ENCODE measurements at places on chromosomes 11 and 22.
A peak's percentile ranks its signal among the peaks of the same experiment; 100 is the strongest.

DNA sequence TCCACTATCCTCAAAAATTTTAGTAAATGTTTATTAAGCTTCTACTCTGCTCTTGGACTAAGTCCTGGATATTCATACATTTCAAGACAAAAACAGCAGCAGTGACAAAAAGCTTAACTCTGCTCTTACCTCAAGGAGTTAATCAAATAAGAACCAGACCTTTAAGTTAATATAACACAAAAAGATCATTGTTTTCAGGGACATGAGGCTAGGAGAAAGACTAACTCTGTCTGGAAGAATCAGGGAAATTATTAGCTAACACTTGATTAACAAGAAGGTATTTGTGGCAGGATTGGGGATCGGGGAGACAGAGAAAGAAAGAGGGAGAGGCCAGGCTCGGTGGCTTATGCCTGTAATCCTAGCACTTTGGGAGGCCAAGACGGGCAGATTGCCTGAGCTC is 74.4 kb downstream of the PPP2R1B start:
- DNase-seq, result no peak

DNA sequence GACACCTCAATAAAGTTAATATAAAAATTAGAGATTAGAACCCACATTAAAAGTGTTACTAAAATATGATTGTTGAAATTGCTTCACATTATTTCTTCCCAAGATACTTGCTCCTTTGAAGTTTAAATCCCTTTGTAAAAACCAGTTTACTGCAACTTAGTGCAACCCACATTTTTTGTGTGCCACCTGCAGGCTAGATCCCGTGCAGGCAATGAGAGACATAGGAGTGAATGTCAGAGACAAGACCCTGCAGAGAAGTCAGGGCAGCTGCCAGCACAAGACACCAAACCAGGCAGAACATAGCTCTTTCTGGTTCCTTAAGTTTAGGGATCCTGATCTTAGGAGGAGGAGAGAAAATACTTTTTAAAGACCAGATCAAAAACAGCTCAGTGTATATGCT is 142.8 kb upstream of the MTNR1B start:
- DNase-seq, result no peak

GRCh38 chr22:20884454-20884853 is 25.6 kb downstream of the SNAP29 start:
- no peak for DNase-seq

- DNase-seq, result no peak
These were observed 591.1 kb downstream of the BRD1 start for GRCh38 chr22:49236541-49237075.

GRCh38 chr11:133660202-133660568 is 127.9 kb upstream of the OPCML start:
- DNase-seq, result no peak

DNA sequence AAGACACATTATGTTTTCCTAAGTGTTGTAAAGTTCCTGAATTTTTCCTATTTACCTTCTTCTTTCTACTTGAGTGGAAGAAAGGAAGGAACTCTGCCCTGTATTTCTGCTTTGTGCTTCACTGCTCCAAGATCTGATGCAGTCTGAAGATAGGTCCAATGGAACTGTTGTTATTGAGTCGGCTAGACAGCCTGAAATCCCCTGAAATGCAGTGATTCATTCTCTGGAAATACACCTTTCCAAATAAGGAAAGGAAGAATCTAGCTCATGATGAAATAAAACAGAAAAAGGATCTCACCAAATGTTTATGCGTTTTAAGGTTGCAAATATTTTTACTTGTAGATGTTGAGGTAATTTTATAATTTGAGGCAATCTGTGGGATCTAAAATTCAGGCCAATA is 322.8 kb downstream of the GUCY1A2 start:
- peak; percentile 64 for DNase-seq

DNA sequence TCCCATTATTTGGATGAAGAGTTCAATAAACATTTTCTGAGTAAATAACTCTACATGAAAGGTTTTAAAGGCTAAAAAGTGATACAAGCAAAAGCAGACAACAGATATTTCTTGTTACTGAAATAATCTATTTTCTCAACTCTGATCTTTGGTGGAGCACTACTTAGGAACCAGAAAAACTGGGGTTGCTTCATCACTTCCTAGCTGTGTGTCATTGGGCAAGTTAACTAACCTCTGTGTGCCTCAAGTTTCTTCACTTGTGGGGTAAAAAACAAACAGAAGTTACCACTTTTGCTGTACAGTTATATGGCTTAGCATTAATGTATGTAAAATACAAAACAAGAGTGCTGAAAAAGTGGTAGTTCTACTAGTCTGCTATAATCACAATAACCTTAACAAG is 5.6 kb downstream of the MAPK1 start:
- no peak for DNase-seq

GRCh38 chr22:49904040-49904369 is 14.2 kb downstream of the ALG12 start:
- DNase-seq, result no peak

DNA sequence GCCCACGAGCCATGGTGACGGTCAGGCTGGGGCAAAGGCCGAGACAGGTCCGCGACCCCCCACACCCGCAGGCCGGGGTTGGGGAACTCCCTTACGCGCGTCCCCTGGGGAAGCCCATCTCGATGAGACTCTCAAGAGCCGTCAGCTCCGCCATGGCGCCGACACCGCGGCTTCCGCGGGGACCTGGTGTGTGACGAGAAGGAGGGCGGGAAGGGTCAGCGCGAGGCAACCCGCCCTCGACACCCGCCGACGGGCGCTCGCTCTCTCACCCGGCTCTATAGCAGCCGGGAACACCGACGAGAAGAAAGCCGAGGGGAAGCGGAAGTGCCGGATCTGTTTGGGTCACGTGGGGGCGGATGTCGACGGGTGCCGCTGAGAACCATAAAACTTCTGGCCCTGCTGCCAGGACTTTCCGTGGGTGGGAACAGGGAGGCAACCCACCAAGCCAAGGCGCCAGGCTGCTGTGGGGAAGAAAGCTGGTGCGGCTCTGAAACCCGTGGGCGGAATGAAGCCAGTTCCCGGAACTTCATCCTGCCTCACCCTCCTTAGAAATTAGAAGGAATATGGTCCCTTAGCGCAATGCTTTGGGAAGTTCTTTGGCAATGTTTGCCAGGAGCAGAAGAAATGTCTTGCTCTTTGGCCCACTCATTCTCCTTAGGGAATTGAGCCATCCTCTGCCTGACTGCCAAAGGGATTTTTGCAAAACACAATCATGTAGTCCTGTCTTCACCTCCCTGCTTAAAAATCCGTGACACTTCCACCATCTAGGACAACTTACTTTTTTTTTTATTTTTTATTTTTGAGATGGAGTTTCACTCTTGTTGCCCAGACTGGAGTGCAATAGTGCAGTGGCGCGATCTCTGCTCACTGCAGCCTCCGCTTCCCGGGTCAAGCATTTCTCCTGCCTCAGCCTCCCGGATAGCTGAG is at the start of gene UBXN1:
Gene UBXN1 (minus strand): TSS at position 304 of the 927 bp plus-strand sequence. CDS start 150 bp downstream, at position 154.
- DNase-seq, result peak; percentile 75

DNA sequence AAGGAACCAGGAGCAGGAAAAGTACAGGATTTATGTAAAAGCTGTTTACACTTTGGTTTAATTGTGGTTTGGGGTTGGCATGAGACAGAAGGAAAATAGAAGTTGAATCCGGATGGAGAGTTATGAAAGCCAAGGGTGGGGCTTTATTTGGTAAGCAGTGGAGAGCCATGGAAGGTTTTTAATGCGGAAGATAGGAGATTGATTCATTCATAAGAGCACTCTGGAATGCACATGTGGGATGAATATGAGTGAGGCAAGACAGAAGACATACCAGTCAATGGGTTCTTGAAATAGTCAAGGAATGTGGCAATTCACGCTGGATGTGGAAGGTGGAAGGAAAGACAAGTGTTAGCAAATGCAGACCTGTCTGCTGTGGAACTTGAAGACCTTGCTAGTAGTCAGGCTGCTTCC is 9.3 kb upstream of the GLB1L3 start:
- peak; percentile 57 for DNase-seq

DNA sequence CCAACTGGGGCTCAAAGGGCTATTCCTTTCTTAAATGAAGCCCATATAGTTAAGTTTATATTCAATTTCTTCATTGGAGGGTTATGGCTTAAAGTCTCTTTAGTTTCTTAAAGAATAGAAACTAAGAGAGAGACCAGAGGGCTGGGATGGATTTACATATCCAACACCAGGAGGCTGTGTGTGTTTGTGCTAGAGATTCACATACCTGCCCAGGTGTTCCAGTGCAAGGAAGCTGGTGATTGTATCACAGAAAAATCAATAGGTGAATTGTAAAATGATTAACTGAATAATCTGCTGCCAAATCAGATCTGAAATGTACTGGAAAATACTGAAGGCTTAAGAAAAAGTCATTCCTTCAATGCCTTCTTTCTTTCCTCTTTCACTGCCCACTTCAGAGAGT is 148.2 kb upstream of the BDNF start:
- no peak for DNase-seq

DNA sequence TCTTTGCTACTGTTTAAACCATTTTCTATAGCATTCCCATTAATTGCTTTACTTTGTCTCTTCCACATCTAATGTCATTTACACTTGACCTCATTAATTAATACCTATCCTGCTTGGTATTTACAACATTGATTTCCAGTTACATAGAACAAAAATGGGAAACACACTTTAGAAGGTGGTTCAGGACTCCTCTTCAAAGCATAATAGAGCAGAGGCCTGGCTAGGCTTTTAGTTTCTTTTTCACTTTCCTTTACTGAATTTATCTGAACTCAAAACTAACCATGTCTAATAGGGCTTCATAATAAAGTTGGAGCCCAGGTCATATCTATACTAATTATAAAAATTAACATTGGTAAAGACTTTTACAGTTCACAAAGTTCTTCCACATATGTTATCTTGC is 648.0 kb upstream of the KIRREL3 start:
- DNase-seq, result no peak

DNA sequence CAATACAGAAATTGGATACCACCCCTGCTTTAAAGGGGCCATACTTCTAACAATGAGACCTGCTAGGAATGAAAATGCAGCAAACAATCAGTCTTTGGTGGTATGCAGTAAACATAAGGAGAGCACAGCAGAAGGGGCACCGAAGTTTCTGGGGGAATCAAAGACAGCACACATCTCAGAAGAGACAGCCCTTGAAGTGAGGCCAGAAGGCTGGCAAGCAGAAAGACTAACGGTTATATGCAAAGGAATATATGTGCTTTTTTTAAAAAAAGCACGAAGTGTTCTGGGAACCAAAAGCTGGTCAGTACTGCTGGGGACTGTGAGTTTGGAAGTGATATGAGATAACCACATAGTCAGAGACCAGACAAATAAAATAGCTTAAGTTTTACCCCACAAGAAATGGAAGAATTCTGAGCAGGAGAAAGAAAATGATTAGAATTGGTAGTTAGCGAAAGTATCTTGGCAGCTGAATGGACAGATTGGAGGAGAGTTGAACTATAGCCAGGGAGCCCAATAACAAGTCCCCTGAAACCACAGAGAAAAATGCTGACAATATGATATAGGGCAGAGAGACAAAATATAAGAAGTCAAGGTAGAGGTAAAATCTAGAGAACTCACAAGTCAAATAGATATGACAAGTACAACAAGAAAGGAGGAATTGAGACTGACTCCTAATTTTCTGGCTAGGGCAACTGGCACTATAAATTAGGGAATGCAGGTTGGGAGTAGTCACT is 125.7 kb downstream of the MRTFA start:
- no peak for DNase-seq

DNA sequence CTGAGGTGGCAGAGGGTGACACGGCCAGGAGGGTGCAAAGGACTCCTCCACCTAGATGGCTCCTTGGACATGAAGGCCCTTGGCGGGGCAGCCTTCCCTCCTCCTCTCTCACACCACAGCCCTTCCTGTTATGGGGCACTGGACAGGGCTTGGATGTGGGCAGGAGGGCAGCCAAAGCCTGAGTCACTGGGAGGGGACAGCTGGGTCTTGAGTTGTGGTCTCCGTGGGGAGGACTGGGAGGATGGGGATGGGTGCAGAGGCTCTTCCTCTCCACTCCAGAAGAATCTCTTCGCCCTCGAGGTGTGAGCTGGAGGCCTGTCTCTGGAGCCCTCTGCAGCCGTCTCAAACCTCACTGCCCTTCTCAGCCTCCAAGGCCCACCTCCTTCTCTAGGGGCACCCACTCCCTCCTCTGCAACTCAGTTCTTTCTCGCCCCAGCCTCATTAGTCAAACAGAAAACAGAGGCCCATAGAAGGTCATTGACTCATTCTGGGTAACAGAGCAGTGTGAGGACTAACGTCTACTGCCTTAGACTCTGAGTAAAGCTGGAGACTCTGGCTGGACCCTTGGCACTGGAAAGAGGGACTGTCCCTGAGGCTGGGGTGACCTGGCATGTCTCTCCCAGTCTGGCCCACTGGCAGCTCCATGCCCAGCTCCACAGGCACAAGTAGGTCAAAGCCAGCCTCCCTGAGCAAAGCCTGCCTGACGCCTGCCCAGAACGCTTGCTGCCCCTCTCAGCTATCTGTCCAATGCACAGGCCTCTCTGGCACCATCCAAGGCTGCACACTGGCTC is 47.5 kb upstream of the CDON start:
- DNase-seq, result no peak

GRCh38 chr11:7186676-7187075 is 65.0 kb upstream of the SYT9 start:
- DNase-seq, result no peak

- DNase-seq, result peak; percentile 93
These were observed 728.3 kb downstream of the METTL15 start for GRCh38 chr11:28836285-28837081.

- DNase-seq, result no peak
These were observed 61.8 kb downstream of the ST3GAL4 start for GRCh38 chr11:126417091-126417862.

- DNase-seq, result no peak
These were observed 24.4 kb upstream of the CD5 start for GRCh38 chr11:61077936-61078335.

DNA sequence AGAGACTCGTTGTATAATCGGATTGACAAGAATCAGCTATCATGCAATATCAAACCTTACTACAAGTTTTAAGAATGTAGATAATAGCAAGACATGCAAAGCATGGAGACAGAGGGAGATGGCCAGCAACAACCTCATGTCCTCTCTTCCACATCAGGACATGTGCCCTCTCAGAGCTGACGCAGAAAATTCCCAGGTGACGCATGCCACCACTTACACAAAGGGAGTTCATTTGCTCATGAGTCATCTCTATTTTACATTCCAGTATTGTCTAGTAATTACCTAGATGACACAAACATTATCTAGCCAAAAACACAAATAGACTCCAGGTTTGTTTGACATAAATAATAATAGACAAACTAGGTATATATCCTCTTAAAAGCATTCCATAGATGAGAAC is 38.1 kb upstream of the OPCML start:
- DNase-seq, result no peak

- no peak for DNase-seq
These were observed at the start of gene OR52W1 for GRCh38 chr11:6199174-6199810. Gene OR52W1, plus strand, starts transcription at chr11:6199224. Its CDS starts 0 bp downstream, at chr11:6199224.

- DNase-seq, result no peak
These were observed 73.7 kb upstream of the OR4B1 start for GRCh38 chr11:48142889-48143288.

DNA sequence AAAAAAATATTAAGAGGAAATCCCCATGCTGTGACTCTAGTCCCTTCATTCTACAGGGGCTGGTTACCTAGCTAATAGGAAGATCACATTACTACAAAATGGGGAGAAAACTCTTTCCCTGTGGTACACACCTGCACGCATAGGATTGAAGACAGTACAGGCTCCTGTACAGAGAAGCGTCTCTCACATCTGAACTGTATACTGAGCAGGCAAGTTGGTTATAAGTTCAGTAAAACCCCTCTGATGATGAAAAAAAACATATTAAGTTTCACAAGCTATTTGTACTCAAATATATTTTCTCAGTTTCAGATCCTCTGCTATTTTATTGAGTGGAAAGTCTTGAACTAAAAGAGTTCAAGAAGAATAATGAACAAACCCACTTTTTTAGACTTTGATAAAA is 156.9 kb upstream of the HSD17B12 start:
- DNase-seq, result no peak

GRCh38 chr11:26960281-26960680 is 33.6 kb upstream of the FIBIN start:
- DNase-seq, result no peak
